RWPE1 (cell line): ENCODE measurements at places on chromosomes 1 and 21.

DNA sequence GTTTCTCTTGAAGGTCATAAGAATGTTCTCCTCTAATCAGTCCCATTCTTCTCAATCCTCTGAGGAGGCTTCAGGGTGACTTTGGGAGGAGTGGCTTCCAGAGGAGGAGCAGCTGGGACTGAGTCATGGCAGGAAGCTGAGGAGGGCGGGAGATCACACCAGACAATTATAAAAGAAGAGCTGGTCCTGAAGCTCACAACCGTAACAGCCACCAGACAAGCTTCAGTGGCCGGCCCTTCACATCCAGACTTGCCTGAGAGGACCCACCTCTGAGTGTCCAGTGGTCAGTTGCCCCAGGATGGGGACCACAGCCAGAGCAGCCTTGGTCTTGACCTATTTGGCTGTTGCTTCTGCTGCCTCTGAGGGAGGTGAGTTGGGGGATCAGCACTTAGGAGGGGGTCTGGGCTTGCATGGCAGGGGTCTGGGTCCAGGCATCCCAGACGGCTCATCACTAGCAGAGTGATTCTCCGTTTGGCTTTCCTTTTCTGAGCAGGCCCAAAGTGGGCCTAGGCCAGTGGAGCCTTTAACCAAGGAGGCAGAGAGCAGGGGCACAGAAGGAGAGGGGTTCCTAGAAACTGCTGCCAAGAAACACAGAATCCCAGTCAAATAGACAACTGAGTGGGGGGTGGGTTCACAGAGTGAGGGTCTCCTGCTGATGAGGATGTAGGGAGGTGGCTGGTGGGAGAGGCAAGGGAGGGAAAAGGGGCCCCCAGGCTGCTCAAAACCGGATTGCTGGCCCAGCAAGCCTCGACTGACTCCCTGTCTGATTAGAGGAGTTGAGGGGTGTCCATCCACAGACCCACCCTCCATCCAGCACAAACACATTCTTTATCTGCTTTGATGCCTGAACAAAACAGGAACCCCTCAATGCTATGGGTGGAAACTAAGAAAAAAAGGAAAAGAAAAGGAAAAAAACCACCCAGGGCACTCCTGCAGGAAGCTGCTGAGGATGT lies at the start of gene ECM1:
Gene ECM1, plus strand, starts transcription at position 198 of the 953 bp plus-strand sequence. Its CDS starts 101 bp downstream, at position 299.
- DNase-seq, result peak; percentile 85

DNA sequence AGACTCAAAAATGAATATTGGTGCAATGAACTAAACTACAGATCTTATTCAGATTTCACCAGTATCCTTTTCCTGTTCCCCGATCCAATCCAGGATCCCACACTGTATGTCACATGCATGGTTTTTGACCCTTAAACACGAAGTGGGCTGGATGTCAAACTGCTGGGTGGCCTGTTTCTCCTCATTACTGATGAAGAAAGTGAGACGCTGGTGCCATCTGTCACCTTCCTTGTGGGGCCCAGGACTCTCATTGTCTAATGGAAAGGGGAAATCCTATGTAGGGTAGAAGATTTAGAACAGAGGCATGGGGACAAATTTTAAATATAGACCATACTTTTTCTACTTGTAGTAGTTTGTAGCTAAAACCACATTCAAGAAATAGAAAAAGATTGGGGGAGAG lies 56.2 kb downstream of the DISC1 start:
- DNase-seq, result no peak

DNA sequence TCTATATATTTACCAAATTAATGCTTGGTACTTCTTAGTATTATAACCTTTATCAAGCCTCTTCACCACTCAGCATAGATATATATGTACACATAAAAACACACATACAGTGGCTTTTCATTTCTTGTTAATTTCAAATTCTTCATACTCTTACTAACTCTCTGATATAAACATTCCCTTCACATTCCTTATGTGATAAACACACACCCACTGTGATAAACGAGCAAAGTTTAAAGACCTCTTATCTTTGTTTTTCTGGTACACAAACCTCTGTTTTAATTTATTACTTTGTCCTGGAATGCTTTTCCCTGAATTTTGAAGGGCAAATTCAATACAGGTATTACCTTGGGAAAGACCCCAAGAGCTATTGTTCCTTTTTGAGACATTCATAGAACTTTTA lies 379.1 kb upstream of the TMPRSS15 start:
- no peak for DNase-seq

DNA sequence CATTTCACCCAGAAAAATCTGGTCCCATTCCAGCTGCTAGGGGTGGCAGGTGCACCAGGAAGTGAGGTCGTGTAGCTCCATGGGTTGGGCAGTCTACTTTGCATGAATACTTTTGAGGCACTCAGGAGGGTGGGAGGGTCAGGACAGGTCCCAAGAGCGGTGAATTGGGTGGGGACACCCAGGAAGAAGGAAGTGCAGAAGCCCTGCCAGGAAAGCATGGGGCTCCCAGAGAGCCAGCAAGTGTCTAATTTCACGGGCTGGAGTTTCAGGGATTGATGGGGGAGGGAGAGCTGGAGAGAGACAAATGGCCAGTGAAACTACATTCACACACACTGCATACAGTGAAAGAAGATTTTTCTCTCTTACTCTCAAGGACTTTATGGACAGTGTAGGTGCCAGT lies 137.8 kb downstream of the GALNT2 start:
- DNase-seq, result no peak

- DNase-seq, result no peak
Observed at GRCh38 chr1:84208935-84209334, 64.9 kb downstream of the PRKACB start.

- DNase-seq, result no peak
Observed at GRCh38 chr1:34087986-34088385, 77.0 kb downstream of the CSMD2 start.

GRCh38 chr1:229022595-229023333 lies 248.1 kb upstream of the RAB4A start:
- DNase-seq, result no peak

DNA sequence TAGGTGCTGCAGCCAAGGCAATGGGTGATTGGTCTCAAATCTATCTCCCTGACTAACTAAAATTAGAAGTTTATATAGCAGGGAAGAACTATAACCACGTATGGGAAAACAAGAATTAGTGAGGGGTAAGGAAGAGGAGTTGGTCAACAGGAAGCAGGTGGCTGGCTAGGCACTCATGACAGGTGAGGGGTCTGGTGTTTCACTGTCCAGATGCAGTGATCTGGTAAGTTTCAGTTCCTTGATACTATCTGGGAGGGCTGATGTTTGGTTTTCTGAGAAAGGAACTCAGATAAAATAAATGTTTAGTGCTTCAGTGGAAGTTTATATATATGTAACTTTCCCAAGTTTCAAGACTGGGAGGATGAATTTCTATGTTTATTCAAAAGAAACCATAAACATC lies 11.6 kb upstream of the POU2F1 start:
- DNase-seq, result no peak

DNA sequence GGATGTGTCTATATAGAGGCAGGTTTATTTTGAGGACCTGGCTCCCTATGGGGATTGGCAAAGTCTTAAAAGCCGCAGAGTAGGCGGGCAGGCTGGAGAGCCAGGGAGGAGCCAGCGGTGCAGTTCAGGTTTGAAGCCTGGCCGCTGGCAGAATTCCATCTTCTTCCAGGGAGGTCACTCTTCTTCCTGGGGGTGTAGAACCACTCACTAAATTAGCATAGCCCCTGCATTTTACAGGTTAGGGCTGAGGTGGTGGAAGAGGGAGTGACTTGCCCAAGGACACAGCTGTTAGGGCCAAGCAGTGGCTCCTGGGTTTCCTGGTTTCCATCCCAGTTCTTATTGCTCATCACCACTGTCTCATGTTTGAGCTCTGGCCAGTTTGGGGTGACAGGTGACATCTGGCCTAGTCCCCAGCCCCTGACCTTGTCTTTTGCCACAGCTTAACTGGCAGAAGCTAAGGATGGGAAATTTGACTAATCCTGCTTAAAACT lies 1.4 kb downstream of the PINK1 start:
- DNase-seq, result peak; percentile 63

GRCh38 chr1:9746211-9746610 lies 77.6 kb downstream of the CLSTN1 start:
- DNase-seq, result no peak

DNA sequence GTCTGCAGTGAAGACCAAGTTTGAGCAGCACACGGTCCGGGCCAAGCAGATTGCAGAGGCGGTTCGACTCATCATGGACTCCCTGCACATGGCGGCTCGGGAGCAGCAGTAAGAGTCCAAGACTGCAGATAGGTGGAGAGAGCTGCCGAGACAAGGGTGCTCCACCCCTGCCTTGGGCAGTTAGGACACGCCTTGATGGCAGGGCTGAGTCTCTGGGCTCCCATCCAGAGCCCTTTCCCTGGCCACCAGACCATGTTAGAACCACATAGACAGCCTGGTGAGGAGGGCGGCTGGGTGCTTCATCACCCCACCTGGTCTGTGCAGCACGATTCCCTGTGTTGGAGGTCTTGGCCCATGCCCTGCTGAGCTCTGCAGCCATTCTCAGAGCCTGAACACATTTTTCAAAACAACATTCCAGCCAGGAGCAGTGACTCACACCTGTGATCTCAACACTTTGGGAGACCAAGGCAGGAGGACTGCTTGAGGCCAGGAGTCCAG lies 17.3 kb upstream of the MIIP start:
- DNase-seq, result peak; percentile 36

- DNase-seq, result no peak
Observed at GRCh38 chr1:47717341-47717740, 279.5 kb downstream of the FOXD2 start.

GRCh38 chr1:40877698-40878097 lies 15.5 kb upstream of the CITED4 start:
- DNase-seq, result peak; percentile 77

- DNase-seq, result no peak
Observed at GRCh38 chr1:22120469-22120790, 22.5 kb downstream of the WNT4 start.

GRCh38 chr1:154288661-154289060 lies 16.2 kb downstream of the HAX1 start:
- DNase-seq, result no peak

GRCh38 chr1:168091720-168092550 lies 44.8 kb downstream of the GPR161 start:
- DNase-seq, result no peak

DNA sequence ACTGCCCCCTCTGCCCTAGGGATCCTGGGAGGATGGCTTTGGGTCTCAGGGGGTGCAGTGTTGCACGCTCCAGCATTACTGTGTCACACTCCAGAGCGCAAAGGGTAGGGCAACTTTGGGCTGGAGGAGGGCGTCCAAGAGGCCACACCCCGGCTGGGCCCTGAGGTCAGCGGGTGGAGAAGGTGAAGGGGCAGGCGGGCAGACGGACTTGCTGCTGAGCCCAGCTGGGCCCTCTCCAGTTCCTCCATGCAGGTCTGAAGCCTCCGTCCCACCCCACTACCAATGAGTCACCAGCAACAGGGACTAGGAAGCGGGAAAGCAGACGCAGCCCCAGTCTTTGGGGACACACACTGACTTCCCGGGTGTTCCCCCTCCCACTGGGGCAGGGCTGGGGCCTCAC lies 116.0 kb downstream of the CASZ1 start:
- no peak for DNase-seq

DNA sequence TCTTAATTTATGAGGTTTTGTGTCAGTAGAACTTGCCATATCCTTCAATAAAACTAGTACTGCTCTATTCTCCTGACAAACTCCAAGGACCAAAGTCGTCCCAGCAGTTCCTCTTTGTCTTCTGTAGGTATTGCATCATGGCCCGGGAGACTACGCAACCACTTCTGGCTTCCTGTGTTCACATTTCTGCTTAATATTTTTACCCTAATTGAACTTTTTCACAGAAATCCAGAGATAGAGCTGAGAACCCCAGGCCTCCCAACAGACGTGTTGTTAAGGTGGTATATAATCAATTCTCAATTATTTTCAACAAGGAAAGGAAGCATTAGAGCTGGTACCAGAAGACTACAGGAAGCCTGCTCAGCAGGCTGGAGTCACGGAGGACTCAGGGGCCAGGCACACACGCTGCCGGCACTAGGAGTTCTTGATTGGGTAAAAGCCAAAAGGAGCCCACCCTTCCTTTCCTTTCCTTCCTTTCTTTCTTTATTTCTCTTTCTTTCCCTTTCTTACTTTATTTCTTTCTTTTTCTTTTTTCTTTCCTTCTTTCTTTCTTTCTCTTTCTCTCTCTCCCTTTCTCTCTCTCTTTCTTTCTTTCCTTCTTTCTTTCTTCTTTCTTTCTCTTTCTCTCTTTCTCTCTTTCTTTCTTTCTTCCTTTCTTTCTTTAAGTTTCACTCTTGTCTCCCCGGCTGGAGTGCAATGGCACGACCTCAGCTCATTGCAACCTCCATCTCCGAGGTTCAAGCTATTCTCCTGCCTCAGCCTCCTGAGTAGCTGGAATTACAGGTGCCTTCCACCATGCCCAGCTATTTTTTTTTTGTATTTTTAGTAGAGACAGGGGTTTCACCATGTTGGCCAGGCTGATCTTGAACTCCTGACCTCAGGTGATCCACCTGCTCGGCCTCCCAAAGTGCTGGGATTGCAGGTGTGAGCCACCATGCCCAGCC lies 173.7 kb downstream of the ZBTB18 start:
- no peak for DNase-seq

GRCh38 chr1:92536980-92537884 lies 50.5 kb upstream of the GFI1 start:
- DNase-seq, result no peak

DNA sequence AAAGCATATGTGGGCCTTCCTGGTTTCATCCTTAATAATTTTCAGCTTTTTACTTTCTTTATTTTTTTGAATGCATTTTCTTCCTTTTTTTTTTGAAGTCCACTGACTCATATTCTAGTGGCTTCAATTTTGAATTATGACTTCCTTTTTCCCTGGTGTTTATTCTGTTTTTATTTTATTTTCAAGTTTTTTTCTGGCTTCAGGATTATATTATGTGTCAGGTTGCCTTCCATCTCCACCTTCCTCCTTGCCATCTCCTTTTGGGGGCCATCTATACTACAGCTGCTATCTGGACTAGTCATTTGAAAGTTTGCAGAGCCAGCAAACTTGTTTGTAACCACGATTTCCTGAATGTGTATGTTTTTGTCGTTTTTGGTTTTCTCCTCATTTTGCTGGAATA lies 117.6 kb downstream of the LEPR start:
- DNase-seq, result no peak

DNA sequence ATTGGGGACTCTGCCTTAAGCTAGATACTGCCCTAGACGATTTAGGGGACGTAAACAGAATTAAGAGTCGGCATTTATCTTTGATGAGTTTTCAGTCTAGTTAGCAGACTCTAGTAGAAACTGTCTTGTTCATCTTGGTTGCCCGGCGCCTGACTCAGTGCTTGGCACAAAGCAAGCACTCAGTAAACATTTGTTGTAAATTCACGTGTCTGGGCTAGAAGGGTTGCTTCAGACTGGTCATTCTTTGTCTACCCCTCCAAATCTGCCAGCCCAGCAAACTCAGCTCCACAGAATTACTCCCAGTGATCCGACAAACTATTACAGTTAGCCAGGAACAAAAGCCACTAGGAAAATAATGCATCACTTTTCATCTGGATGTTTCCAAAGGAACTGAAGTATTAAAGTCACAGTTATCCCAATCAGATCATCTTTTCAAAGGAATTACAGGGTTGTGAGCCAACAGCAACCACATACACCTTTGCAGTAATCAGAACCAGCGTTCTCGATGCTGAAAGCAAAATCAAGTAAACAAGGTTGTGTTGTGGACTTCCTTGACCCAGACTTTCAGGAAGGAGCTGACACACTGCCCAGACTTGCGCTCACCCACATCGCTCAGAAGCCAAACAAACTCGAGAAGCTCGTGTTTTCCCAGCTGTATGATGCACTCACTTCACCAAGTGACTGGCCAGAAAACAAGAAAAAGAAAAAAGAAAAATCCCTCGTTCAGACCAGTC lies 66.5 kb upstream of the GADD45A start:
- DNase-seq, result peak; percentile 49

GRCh38 chr1:23224739-23225648 lies 7.7 kb upstream of the HTR1D start:
- DNase-seq, result peak; percentile 61
